ENCODE measurements at places on chromosomes 3 and 15.

DNA sequence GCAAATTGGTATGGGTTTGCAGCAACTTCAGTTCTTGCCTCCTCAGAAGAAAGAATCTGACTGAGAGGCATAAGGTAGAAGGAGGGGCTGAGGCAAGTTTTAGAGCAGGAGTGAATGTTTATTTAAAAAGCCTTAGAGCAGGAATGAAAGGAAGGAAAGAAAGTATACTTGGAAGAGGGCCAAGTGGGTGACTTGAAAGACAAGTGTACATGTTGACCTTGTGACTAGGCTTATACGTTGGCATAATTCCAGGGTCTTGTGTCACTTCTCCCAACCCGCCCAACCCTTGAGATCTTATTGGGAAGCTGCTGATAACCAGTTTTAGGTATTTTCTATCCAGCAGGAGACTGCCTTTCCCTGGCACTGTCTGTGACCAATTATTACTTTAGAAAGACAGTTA is 436.9 kb upstream of the ZNF717 start:
- no peak for DNase-seq

DNA sequence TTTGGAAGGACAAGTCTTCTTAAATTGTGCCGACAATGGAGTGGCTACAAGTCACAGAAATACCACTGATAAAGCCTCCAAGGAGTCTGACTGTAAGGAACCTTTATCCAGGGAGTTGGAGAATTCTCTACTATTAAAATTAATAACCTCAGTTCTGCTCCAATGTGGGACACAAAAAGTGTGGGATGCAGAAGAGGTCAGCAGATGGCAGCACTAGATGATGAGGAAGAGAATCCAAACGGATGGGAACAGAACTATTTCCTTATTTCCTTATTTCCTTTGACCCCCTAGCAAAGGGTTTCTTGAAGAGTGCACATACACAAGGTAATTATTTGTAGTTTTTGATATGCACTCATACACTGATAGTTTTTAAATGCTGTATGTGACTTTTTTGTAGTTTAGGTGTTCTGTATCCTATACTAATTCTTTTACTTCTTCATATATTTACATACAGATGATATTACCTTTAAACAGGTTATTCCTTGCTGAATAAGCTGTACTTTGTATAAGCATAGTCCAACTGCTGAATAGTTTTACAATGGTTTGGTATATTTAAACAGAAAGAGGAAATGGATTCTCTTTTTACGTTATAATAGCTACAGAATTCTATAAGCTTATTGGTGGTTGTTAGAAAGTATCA is 25.6 kb upstream of the NLGN1 start:
- DNase-seq, result no peak

GRCh38 chr3:11002371-11002807 is 9.8 kb downstream of the SLC6A1 start:
- no peak for DNase-seq

DNA sequence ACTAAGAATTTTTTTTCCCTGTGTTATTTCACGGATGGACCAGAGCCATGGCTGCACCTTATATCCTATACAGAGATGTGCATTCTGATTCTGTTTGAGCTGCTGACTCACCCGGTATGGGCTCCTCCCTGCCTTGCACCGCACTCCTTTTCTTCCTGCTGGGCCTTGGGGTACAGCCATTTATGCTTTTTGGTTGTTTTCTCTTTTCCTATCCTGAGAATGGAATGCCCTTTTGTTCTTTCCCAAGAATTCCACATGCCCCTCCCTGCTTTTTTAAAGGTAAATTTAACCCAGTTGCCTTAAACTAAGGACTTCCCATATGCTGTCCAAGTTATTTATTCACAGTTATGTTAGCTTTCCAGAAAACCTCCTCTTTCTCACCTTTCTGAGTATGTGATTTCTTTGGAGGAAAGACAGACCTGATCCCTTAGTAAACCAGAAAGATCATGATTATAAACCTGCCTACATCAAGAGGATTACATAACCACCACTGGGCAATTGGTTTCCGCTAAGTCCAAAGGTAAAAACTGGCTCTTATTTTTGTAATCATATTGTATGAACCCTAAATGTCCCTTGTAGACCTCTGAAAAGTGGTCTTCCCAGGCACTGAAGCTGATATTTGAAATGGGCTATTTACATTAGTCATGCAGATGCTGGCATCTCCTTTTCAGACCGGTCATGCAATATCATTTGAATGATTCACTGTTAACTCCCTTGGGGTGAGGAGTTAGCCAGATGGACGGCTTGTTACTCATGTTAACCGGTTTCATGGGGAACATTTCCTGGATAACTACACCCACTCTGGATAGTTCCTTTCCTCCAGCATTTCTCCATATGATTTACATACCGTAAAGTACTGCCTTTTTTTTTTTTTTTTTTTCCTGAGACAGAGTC is 45.5 kb downstream of the TMOD3 start:
- no peak for DNase-seq

DNA sequence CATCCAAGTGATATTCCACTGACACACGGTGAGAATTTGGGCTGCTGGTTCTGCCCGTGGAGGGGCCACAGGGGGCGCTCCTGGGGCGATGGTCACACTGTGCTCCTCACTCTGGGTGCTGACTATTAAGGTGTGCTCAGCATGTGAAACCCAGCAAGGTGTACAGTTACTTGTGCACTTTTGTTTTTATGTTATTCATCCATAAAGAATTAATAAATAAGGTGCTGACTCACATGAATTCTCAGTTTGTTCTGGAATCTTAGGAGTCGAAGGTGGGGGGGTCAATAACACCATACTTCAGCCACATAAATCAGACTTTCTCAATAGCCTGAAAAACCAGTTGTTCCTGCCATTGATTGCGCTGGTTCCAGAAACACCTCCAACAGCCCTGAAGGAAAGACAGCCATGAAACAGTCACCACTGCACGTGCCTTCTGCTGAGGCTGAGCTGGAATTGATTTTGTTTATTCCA is 53.5 kb upstream of the SPATA12 start:
- DNase-seq, result no peak

GRCh38 chr15:40322531-40323238 is 807 bp upstream of the INAFM2 start:
- no peak for DNase-seq

DNA sequence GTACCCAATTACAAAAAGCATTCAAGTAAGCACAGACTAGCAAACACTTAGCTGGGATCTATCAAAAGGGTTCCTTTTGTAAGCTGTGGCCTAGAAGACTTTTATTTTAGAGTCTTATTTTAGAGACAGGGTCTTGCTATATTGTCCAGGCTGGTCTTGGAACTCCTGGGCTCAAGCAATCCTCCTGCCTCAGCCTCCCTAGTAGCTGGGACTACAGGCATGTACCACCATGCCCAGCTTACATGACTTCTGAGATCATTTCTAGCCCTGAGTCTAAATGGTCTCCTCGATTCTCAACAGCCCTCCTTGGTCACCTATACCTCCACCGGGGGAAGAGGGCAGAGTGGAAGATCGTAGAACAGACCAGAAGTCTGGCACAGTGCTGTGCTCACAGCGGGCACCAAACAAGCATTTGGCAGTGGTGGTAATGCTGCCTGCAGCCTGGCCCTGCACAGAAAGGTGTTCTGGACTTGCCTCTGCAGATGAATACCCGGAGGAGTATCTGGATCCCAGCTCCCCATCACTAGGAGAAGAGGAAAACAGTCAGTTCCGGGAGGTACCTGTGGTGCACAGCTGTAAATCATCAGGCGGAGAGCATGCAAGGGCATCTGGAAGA is 2.4 kb downstream of the FAM219B start:
- DNase-seq, result no peak

Data from stimulated activated naive CD8-positive, alpha-beta T cell treated with anti-CD3 and anti-CD28 coated beads, Interleukin-15, amount 100 ng/mL, for 72 hours (primary cell).